ENCODE measurements at places on chromosomes 2 and 18. TPM values are rescaled to one million over a fixed set of nuclear protein-coding genes. Genes with fewer than 3 reads are reported as not detected.

GRCh38 chr18:9750606-9751304 is 42.7 kb downstream of the RAB31 start:
- DNase-seq, result no peak

- DNase-seq, result no peak
Measured at GRCh38 chr2:234843411-234843810, 108.4 kb upstream of the SH3BP4 start.

The RAB31 gene
- 6.0 TPM for total RNA-seq

- DNase-seq, result no peak
Measured at GRCh38 chr2:173623438-173624319, 269.0 kb downstream of the CDCA7 start.

- DNase-seq, result no peak
Measured at GRCh38 chr2:110851531-110851930, 119.2 kb downstream of the ACOXL start.

DNA sequence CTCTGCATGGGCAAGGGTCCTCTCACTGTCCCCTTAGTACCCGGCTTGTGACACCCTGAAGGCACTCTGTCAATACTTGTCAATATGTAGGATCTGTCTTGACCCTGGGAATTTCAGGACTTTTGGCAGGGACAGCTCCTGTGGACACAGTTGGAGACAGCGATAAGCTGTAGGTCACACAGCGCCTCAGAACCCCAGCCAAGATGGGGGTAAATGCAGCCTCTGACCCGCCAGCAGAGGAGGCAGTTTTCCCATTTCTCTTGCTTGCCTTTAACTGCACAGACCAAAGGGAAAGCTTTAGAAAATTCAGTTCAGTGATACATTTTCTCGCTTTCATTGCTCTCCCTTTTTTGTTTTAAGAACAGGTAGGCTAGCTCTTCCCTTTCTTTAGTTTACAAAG is 54.8 kb upstream of the KLHL29 start:
- DNase-seq, result no peak

- no peak for DNase-seq
Measured at GRCh38 chr18:2901423-2901985, 54.7 kb downstream of the EMILIN2 start.
